ENCODE measurements at places on chromosomes 2 and 18. TPM values are rescaled to one million over a fixed set of nuclear protein-coding genes. Genes with fewer than 3 reads are reported as not detected.

The GYPC gene
- 29.5 TPM for total RNA-seq

The TTN gene
- 12.2 TPM for total RNA-seq

The BIRC6 gene
- total RNA-seq, result 98.0 TPM

The MAP2 gene
- total RNA-seq, result 18.2 TPM

GRCh38 chr2:235383272-235383843 is 110.5 kb upstream of the AGAP1 start:
- no peaks in the 10 kb centered on the region for H3K36me3 ChIP-seq
- no peak for DNase-seq
- peaks cover under 1% of the 10 kb centered on the region for H3K27me3 ChIP-seq
- H3K4me1 ChIP-seq, result no peaks in the 10 kb centered on the region
- no peak overlapping the region for H3K4me3 ChIP-seq
- peak overlapping the region; percentile 29 for H3K27ac ChIP-seq

- peaks cover 12% of the 10 kb centered on the region for H3K4me1 ChIP-seq
- no peak overlapping the region for H3K27ac ChIP-seq
- no peak for DNase-seq
- no peak overlapping the region for H3K4me3 ChIP-seq
Measured at GRCh38 chr2:106187273-106187891, 6.7 kb downstream of the UXS1 start.

- H3K36me3 ChIP-seq, result no peaks in the 10 kb centered on the region
- no peak overlapping the region for H3K27ac ChIP-seq
- DNase-seq, result peak; percentile 30
- no peaks in the 10 kb centered on the region for H3K4me1 ChIP-seq
- no peak overlapping the region for H3K4me3 ChIP-seq
Measured at GRCh38 chr2:129396980-129397599, 582.4 kb upstream of the RAB6C start.

- H3K27me3 ChIP-seq, result peaks cover 24% of the 10 kb centered on the region
- no peaks in the 10 kb centered on the region for H3K36me3 ChIP-seq
- H3K27ac ChIP-seq, result no peak overlapping the region
- H3K4me3 ChIP-seq, result no peak overlapping the region
- DNase-seq, result no peak
Measured at GRCh38 chr2:71943238-71944182, 204.2 kb downstream of the CYP26B1 start.

GRCh38 chr2:138515092-138515491 is 13.5 kb downstream of the SPOPL start:
- H3K4me3 ChIP-seq, result no peak overlapping the region
- H3K36me3 ChIP-seq, result peaks cover 14% of the 10 kb centered on the region
- no peak for DNase-seq
- no peak overlapping the region for H3K27ac ChIP-seq
- H3K27me3 ChIP-seq, result no peaks in the 10 kb centered on the region
- H3K4me1 ChIP-seq, result peaks cover 31% of the 10 kb centered on the region

Data from progenitor cell of endocrine pancreas (in vitro differentiated cells).